Activated gamma-delta T cell treated with anti-CD3 and anti-CD28 coated beads, Interleukin-2, amount 50 U/mL, for 16 hours (primary cell): ENCODE measurements at places on chromosomes 6 and 20.

DNA sequence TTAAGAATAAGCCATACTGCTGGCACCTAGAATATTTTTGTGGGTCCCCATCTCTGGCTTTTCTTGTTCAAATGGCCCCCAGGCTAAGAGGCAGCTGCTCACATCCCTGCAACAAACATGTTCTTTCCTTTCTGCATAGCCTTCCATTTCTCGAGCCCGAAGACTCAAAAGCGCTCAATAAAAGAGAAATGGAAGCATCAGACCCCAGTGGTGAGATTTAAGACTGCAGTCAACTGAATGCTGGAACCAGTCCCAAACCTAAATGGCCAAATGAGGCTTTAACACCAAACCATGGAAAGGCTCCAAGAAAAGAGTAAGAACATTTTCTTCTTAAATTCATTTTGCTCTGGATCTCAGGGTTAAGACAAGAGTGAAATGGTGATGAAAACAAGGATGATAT lies 122.1 kb upstream of the TRAF3IP2 start:
- no peak for DNase-seq

DNA sequence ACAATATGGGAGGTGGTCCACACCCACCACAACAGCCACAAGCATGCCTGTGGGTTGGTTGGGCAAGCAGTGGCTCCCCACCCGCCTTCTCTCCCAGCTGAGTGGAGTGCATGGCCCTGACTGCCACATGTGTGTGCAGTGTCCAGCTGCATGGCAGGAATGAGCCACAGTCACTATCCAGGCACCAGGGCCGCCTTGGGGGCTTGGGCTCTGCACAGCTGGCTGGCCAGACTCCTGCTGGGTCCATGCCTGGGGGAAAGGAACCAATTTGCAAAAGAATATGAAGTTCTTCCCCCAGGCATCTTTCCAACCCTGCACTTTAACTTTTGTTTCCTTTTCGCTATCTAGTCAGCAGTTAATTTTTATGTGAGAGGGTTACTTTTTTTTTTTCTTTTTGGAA lies 11.6 kb upstream of the ASCC3 start:
- DNase-seq = no peak

- DNase-seq = no peak
Measured at GRCh38 chr6:80638213-80639055, 532.0 kb downstream of the BCKDHB start.

GRCh38 chr20:13492001-13492481 lies 146.7 kb downstream of the TASP1 start:
- DNase-seq = no peak

GRCh38 chr6:34045771-34046170 lies 100.1 kb downstream of the GRM4 start:
- no peak for DNase-seq

DNA sequence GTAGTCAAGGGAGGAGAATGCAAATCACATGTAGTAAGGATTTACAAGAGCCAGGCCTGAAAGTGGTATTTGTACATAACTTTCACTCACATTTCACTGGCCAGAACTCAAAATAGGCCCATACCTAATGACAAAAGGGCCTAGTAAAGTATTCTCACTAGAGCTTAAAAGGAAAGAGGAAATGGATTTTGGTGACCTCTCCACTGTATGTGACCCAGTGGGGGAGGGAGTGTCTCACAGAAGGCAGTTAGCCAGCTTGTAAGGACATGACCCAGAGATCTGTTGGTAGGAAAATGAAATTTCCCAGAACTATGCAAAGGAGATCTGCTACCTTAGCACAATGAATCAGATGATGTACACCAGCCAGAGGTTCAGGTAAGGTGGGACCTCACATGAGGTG lies 124.4 kb downstream of the PTPRT start:
- no peak for DNase-seq

- DNase-seq = no peak
Measured at GRCh38 chr20:19928328-19929011, 88.7 kb upstream of the NAA20 start.

GRCh38 chr6:27251112-27251605 lies 3.7 kb downstream of the PRSS16 start:
- peak; percentile 25 for DNase-seq

GRCh38 chr20:20734475-20734948 lies 22.1 kb upstream of the RALGAPA2 start:
- no peak for DNase-seq

- DNase-seq = no peak
Measured at GRCh38 chr6:129895692-129896091, 34.6 kb upstream of the TMEM244 start.
